ENCODE measurements at places on chromosomes 12 and 14.

GRCh38 chr14:61516964-61517653 lies 178.2 kb upstream of the HIF1A start:
- DNase-seq: no peak

DNA sequence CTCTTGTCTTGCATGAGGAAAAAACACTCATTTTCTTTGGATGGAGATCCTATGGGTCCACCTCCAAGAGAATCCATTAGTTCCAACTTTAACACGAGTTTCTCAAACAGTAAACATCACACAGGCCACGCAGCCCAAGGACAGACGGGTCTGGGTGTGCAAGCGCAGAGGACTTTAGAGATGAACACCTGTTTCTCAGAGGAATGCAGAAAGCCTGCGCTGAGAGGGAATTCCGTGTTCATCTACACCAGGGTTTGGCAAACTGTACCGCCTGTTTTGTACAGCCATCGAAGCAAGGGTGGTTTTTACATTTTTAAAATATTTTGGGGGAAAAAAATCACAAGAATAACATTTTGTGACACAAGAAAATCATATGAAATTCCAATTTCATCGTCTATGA lies 79.4 kb downstream of the RBM19 start:
- no peak for DNase-seq

DNA sequence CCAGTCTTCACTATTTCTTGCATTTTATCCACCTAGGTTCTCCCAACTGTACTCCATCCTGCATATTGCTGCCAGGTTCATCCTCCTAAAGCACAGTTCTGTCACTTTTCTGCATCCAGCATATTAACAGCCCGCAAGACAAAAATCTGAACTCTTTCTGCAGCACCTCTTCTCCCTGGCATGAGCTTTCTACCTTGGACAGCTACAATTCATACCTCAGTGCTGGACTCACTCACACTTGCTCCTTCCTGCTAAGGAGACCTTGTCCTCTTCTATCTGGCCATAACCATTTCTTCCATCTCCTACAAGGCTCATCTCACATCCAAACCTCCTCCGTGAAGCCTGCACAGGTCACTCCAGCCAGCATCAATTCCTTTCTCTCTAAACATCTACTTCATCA lies 170.1 kb upstream of the GRIP1 start:
- no peak for DNase-seq

- no peak for DNase-seq
Observed at GRCh38 chr12:130832561-130833209, 6.4 kb downstream of the STX2 start.

GRCh38 chr12:27566626-27567025 lies 42.6 kb downstream of the PPFIBP1 start:
- DNase-seq: no peak

DNA sequence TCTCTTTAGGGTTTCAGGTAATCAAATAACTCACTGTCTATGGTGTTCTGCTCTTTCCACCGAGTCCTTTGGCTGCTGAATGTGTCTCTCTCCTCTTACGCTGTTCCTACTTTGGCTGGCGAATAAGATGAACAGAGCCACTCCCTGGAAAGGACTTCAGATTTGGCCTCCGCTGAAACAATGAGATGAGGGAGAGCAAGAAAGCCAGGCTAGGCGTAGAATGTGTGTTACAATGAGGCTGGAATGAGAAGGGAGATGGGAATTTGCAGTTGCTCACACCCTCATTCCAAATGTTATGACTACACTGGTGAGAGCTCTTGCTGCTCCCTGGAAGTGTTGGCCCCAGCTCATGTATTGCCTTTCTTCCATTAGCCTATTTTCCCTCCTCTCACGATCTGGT lies at the start of gene MFAP5:
Gene MFAP5, minus strand, starts transcription at position 234 of the 400 bp plus-strand sequence. CDS start 722 bp downstream, outside the sequence.
- DNase-seq: no peak

GRCh38 chr14:71236487-71236886 lies 329.2 kb downstream of the PCNX1 start:
- DNase-seq: no peak

GRCh38 chr12:3489057-3489456 lies 1.9 kb upstream of the PRMT8 start:
- DNase-seq: no peak

DNA sequence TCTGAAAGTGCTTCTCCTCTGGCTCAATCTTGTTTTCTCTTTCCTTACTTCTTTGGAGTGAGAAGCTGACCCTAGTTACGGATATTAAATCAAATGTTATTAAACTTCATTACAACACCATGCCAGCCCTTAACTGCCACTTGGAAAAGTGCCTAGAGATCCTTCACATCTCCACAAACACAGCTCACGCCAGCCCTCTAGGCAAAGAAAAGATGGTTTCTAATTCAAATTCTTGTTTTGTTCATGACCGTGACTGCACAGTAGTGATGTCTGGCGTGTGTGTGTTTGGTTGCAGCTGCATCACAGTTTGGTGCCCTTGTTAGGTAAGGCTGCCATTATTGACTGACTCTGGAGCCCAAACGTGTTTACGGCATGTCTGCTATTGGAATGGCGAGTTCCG lies 113.0 kb downstream of the BEGAIN start:
- no peak for DNase-seq

DNA sequence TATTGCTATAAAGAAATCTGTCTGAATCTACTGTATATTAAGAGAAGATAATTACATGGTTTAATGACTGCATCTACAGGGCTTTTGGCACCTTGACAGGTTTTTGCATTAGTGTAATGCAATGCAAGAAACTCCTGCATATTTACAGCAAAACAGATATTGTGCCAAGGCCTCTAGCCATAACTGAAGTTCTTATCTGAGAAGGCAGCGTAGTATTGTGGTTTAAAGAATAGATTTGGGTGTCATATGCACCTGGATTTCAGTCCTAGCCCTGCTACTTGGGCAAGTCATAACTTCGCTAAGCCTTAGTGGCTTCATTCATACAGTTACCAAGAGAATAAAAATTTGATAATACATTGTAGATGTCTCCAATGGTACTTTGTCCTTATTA lies 350.1 kb downstream of the CCDC91 start:
- no peak for DNase-seq

DNA sequence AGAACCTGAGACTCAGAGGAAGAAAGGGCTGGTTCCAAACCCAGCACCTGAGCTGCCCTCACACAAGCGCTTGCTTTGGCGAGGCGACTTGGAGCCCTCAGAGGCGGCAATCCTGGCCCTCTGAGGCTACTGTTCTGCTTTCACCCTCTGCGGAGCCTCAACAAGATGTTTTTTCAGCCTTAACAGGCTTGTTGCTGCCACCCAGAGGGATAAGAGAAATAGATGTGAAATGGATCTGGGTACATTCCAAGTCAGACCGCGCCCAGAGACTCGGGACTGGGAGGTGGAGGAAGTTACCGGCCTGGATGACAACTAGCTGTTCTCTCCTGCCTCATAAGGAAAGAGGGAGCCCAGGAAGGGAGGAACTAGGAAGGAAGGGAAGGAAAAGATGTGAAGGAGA lies 89.6 kb downstream of the TTC7B start:
- no peak for DNase-seq

GRCh38 chr12:89846473-89847055 lies 137.9 kb upstream of the ATP2B1 start:
- DNase-seq: no peak

DNA sequence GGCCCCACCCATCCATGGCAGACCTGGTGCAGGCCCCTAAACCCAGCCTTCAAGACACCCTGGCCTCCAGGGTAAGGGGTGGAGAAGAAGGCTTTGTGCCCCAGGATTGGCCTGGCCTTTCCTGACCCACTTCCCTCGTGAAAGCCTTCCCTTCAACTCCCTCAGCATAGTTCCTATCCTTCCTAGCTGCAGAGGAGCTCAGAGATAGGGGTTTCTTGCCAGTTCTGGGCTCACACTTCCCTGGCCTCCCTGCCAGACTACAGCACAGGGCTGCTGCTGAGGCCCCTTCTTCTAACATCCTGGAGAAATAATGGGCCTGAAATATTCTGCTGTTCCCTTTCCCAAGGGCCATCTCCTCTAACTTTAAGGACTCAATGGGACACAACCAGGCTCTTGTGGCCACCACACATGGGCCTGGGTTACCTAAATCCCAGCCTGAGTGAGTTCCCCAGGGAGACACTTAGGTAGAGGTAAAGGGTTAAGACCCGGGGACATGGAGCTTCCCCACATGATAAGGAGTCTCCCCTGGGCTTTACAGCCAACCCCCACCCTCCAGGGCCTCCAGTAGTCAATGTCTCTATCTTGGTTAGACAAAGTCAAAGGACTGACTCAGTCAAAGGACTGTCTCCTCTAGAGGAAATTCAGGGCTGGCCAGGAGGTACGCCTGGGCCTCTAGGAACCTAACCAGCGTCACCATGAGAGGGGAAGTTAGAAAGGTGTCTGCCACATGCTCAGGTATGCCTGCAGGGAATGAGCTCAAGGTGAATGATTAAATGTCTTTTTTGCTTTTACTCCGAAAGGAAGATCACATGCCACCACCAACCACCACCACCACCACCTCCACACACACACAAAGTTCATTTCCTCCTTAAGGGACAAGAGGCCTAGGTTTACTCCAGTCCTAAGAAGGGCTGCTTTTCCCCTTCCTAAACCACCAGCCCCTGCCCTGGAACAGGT lies 7.1 kb downstream of the ZFP36L1 start:
- no peak for DNase-seq

GRCh38 chr14:55913324-55914025 lies 204.7 kb upstream of the PELI2 start:
- no peak for DNase-seq

- DNase-seq: no peak
Observed at GRCh38 chr12:114888448-114888847, 204.5 kb upstream of the TBX3 start.

- DNase-seq: no peak
Observed at GRCh38 chr12:6104027-6104426, 20.4 kb downstream of the VWF start.

- no peak for DNase-seq
Observed at GRCh38 chr14:79972230-79972629, 239.1 kb downstream of the DIO2 start.

DNA sequence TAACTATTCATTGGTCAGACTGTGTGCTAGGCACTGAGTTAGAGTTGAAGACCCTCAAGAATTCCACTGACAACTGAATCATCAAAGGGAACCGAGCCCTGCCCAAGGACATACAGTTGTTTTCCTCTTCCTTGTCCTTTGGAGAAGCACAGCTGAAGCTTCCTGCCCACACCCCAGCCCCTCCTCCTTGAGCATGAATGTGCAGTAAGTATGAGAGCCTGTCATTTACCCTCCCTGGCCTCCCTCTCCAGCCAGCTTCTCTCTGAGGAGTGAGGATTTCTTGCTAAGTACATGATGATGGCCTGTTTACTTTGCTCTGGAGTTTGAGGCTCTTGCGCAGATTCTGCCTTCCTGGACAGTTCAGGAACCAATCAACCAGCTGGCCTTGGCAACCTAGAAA lies 235.2 kb downstream of the CACNA1C start:
- no peak for DNase-seq

GRCh38 chr12:48336061-48336460 lies 14.7 kb downstream of the ZNF641 start:
- DNase-seq: no peak

DNA sequence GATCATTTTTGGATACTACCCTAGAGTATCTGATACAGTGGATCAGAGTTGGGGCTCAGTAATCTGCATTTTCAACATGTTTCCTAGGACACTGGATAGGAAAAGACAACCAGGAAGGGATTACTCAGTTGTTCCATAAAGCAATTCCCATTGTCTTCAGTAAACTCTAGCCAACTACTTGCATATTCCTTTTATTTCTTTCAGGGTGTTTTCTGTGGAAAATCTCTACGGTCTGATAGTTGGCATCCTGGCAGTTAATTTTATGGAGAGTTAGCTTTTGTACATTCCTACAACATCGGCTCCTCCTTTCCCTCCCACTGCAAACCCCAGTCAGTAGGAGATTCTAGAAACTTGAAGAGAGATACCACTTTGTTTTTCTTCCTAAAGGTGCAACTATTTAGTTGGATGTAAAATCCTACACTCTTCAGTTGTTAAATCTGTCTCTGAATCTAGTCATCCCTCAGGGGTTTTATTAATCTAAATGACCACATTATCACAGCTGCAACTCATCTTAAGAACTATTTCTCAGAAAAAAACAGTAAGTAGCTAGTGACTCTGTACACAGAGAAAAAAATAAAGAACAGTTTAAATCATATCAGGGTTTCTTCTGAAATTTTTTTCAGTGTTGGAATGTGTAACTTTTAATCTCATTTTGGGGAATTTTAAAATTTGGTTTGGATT lies 103.9 kb downstream of the PDE3A start:
- DNase-seq: no peak

DNA sequence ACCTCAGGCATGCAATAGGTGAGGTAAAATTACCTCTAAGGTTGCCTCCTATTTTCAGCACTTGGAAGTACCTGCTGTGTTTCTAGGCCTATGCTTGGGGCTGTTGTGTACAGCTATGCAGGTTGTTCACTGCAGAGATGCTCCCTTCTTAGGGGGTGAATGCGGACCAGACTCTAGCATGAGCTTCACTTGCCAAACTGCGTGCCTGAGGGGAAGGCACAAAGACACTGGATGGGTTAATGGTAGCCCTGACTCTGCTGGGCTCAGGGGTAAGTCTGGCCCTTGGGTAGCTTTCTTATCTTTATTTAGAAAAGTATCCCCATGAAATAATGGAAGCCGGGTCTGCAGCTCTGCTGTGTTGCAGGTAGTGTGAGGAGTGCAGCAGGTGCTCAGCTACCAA lies 35.7 kb downstream of the B4GALNT3 start:
- DNase-seq: no peak

GRCh38 chr12:54603872-54604271 lies 15.4 kb upstream of the PPP1R1A start:
- DNase-seq: no peak

DNA sequence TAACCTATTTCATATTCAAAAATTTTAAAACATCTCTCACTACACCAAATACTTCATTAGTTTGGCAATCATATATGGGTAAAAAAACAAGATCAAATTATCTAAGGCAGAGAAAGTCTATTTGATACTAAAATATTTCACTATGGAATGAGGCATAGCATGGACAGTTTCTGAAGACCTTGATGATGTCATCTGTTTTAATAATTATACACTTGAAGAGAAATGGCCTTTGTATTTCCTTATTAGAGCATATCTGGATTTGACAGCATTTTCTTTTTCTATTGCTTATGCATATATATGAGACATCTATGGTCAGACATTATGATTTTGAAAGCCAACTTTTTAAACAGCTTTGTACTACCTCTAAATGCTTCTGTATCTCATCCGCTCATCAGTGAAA lies 88.6 kb downstream of the DDHD1 start:
- DNase-seq: no peak

DNA sequence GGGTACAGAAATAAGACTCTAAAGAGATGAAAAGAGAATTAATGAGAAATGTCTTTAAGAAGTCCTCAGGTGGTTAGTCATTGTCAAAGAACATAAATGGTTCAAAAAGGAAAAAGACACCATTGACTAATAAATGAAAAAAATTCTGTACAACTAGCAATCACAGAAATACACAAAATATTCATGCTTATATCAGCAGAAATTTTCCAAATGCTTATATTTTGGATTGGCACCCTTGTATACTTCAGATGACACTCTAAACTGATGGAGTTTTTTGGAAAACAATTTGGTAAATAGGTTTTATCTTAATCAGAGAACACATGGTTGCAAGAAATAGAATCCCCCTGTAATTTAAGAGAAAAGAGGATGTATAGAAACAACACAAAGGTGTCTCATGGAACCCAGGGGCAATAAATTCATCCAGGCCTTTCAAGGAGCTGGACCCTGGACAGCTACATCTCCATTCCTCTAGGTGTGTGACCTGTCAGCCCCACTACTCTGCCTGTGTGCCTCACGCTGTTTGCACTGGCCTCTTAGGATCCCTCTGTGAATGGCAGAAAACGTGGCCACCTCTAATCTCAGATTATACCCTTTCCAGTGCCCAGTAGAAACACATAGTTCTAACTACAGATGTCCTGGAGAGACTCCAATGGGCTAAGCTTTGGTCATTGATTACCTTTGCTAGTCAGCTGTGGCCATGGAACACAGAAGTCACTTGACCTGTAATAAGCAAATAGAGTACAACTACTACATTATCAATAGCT lies 110.2 kb downstream of the FGD4 start:
- DNase-seq: no peak
